Aorta (tissue), 5 donors: ENCODE measurements at places on chromosomes 4 and X. TPM values are rescaled to one million over a fixed set of nuclear protein-coding genes. Genes with fewer than 3 reads are reported as not detected.

TEX11 gene
- total RNA-seq = not detected

TMEM144 gene
- total RNA-seq = 14.1 TPM

NUDT9 gene
- 29.1 TPM for total RNA-seq

CAPN6 gene
- 2.1 TPM for total RNA-seq

TMEM150C gene
- 6.5 TPM for total RNA-seq

EIF4E gene
- 60.3 TPM for total RNA-seq

RUFY3 gene
- 96.9 TPM for total RNA-seq

DUSP21 gene
- total RNA-seq = not detected

OTUD6A gene
- total RNA-seq = not detected

SSX3 gene
- not detected for total RNA-seq

CXCL11 gene
- total RNA-seq = 0.45 TPM

PAK3 gene
- 14.7 TPM for total RNA-seq

UCP1 gene
- not detected for total RNA-seq

CXorf65 gene
- not detected for total RNA-seq

MAGEB3 gene
- total RNA-seq = not detected

DCAF4L1 gene
- total RNA-seq = 0.36 TPM

ZMAT1 gene
- 9.0 TPM for total RNA-seq

TBC1D9 gene
- total RNA-seq = 28.8 TPM

FRG2 gene
- not detected for total RNA-seq

ATP1B4 gene
- not detected for total RNA-seq

MAP7D3 gene
- 30.9 TPM for total RNA-seq

ADGRL3 gene
- total RNA-seq = 110 TPM

NSDHL gene
- 8.1 TPM for total RNA-seq

DNA sequence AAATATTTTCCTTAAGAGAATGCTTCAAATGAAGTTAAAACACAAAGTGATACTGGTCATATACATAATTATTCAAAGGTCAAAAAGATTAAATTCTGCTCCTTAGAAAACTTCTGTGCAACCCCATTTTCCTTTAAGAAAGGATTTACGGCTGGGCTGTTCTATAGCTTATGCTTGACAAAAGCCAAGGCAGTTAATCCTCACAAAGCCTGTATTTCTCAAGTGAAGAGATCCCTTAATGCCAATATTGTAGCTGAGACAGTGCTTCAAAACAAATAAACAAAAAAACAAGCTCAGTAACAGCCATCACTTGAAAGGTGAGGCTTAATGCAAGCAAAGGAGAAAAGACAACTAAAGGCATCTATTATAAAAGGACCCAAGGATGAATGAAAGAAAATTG lies 42.5 kb downstream of the BTC start:
- no peak for DNase-seq

DNA sequence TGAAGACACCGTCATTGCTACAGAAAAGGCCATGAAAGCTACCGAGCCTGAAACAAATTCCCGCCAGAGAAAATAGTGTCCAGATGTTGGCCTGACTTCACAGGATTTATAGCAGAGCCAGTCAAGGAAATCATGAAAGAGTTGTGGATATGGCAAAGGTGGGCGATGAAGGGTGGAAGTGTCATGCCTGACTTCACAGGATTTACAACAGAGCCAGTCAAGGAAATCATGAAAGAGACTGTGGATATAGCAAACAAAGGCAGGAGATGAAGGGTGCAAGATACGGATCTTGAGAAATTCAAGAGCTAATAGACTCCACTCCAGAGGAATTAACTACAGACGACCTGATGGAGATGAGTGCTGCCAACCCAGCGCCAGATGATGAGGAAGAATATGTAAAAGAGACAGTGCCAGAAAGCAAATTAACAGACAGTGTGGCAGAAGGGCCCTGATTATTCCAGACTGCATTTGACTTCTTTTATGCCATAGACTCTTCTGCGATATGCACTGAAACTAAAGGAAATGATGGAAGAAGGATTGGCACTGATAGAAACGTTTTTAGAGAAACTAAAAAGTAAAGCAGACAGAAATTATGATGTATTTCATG lies 17.2 kb downstream of the TRMT44 start:
- DNase-seq = no peak

GRCh38 chr4:85955620-85956292 lies 404.1 kb downstream of the MAPK10 start:
- DNase-seq = no peak

DNA sequence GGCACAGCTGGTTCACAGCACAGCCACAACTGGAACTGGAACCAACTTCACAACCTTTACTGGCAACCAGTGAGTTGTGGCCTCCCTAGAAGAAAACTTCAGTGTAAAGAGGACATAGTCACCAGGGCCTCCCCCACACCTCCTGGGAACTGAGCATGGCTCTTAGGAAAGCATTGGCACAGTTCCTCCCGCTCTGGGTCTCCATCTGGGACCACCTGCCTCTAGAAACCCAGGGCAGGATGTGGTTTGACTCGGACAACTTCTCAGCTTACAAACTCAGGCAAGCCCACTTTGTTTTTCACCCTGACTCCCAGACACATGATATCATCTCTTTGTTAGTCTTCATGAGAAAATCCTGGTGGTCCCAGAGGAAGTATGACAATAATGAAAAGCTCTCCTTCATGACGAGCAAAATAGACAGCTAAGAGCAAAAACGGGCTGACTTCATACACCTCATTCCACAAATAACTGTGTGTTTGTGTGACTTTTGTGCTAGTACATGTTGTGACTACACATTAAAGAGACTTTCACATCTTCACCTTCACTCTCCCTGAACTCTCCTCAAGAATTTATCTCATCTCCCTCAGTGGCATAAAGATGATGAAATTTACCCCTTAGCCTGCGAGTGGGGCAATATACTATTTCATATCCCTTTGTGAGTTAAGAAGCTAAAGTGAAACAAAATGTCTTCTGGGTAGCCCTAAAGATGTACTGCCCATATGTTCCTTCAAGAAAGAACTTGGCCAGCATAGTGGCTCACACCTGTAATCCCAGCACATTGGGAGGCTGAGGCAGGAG lies 75.4 kb downstream of the SH3KBP1 start:
- no peak for DNase-seq

- DNase-seq = no peak
Observed at GRCh38 chr4:151105454-151106032, 6.1 kb downstream of the RPS3A start.

DNA sequence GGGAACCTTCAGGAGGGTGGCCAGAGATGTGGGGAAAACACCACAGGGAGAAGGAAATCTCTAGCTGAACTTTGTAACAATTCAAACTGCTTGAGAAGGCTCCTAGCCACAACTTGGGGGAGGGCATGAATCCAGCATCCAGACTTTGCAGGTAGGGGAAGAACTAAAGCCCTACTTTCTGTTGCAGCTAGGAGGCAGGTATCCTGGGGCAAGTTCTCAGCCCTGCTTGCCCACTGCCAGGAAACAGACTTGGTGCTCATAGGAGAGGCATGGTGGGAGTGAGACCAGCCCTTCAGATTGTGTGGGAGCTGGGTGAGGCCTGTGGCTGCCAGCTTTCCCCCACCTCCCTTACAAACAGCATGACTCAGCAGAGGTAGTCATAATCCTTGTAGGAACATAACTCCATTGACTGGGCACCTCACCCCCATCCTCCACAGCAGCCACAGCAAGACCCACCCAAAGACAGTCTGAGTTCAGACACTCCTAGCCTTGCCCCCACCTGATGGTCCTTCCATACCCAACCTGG lies 209.5 kb upstream of the CPEB2 start:
- no peak for DNase-seq

GRCh38 chrX:129566073-129566472 lies 26.0 kb downstream of the OCRL start:
- no peak for DNase-seq

GRCh38 chr4:53932796-53933610 lies 131.4 kb downstream of the CHIC2 start:
- DNase-seq = no peak

DNA sequence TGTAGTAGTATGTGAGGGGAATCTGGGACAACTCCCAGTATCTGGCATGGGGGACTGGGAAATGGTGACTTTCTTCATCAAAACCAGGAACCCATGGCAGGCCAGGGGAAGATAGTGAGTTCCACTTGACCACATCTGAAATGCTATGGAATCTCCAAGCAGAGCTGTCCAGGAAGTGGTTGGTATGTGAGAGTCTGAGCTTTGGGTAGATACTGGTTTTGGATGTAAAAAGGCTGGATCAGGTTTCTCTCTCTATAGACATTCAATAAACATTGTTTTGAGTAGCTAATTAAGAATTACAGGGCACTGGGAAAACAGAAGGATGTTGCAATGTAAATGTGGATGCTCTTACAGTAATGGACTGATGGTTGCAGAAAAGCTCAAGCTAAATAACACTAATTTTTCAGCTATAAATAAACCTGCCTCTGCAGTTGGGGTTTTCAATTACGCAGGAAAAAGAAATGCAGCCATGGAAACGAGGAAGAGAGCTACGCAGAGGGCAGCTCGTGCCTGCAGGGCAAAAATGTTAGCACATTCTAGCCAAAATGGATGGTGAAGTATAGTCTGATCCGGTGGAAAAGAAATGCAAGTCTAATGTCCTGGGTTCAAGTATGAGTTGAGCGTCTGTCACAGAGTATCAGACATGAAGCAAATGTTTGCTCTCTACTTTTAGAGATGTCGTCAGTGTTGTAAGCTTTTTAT lies 13.4 kb upstream of the CHRNA9 start:
- no peak for DNase-seq

DNA sequence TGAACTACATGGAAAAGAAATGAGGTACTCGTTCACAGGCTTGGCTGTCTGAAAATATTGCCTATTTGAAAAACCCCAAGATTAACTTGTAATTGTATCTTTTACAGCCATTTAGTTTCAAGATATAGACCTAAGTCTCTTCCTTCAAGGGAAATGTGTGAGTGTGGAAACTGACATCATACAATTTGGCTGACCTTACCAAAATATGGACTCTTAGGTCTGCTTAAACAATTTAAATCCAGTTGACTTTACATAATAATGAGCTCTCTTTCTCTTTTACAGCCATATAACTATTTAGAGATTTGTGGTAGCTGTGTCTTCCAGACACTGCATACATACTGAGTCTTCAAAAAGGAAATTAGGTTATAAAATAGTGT lies 186.9 kb downstream of the NR3C2 start:
- no peak for DNase-seq

DNA sequence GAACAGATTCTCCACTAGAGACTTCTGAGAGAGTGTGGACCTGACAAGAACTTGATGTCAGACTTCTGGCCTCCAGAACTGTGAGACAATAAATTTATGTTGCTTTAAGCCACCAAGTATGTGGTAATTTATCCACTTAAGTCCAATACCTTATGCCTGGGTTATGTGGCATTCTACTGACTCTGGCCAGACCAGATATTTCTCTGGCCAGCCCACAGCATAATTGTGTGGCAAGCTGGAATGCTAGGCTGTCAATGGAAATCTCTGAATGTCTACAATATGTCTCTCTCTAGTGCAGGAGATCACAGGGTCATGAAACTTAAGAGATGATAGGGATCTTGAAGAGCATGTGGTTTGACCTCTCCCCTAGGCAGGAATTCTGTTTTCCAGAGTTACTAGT lies 251.0 kb downstream of the ZNF674 start:
- DNase-seq = no peak

DNA sequence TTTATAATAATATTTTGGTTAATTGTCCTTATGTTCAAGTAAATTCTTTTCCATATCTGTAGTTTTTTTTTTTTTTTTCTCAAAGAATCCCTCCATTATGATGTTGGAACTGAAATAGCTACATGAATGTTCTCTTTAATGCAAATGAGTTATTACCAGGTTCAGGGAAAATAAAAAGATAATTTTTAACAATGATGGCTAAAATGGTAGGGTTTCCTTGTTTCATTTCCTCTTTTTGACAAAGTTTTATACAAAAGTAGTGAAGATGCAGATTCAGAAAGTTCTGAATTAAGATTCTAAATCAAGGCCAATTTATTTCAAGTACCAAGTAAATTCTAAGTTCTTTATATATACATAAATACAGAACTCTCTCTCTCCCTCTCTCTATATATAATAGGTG lies 779.0 kb upstream of the INTU start:
- DNase-seq = no peak

- no peak for DNase-seq
Observed at GRCh38 chrX:148416142-148416541, 84.3 kb upstream of the AFF2 start.

GRCh38 chr4:145308598-145308997 lies 128.2 kb upstream of the OTUD4 start:
- no peak for DNase-seq

- DNase-seq = no peak
Observed at GRCh38 chr4:179530958-179531357, 2088.7 kb upstream of the AGA start.

- DNase-seq = no peak
Observed at GRCh38 chr4:6856391-6856790, 53.2 kb upstream of the TBC1D14 start.

DNA sequence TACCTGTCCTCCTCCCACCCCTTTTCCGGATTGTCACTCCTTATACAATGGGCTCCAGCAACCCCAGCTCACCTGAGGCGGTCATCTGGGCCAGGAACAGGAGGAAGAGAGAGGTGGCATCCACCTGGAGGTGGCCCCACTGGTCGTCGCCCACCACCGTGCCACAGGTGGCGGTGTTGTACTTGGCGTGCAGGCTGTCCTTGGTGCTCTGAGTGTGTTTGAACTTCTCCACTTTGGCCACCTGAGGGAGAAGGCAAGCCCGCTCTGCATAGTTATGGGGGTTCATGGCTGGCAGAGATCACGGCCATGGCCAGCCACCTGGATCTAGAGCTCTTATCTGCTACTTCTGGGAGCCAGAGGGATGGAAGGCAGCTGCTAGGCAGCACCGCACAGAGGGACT lies 32.9 kb downstream of the PHKA2 start:
- no peak for DNase-seq

- no peak for DNase-seq
Observed at GRCh38 chr4:18342847-18343246, 321.3 kb upstream of the LCORL start.

- no peak for DNase-seq
Observed at GRCh38 chr4:189850239-189850856, 90.3 kb upstream of the FRG1 start.

DNA sequence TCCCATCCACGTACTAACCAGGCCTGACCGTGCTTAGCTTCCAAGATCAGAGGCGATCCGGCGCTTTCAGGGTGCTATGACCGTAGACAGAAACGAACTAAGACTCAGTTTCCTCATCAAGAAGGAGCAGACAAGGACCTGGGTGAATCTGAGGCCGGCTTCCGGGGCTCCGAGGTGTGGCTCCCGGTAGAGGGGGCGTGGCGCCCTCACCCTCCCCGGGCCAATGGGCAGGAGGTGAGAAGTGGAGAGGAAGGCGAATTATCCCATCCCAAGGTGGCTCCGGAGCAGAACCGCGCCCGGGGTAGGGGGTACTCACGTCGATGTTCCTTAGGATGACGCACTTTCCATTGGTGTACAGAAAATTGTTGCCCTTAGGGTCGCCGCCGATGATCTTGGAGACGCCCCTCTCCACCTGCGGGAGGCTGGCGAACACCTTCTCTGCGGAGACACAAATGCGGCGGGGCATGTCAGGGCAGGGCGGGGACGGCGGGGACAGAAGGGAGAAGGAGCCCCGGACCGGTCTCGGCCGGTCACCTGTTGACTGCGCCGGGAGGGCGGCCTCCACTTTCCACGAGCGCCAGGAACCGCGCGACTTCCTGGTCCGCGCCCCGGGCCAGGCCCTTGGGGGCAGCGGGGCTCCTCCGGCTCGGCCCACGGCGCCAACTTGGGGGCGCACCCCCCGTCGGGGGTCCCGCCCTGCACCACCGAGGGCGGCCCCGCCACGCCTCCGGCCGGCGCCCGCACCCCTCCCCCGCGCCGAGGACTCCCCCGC lies 616 bp downstream of the WDR1 start:
- DNase-seq = peak; percentile 84

- DNase-seq = no peak
Observed at GRCh38 chr4:17932041-17932440, 89.5 kb downstream of the LCORL start.

GRCh38 chr4:161929956-161930355 lies 233.8 kb downstream of the FSTL5 start:
- no peak for DNase-seq
